ENCODE measurements at places on chromosomes 13 and 19.

GRCh38 chr13:33686772-33687480 lies 131.0 kb upstream of the RFC3 start:
- no peak for DNase-seq

DNA sequence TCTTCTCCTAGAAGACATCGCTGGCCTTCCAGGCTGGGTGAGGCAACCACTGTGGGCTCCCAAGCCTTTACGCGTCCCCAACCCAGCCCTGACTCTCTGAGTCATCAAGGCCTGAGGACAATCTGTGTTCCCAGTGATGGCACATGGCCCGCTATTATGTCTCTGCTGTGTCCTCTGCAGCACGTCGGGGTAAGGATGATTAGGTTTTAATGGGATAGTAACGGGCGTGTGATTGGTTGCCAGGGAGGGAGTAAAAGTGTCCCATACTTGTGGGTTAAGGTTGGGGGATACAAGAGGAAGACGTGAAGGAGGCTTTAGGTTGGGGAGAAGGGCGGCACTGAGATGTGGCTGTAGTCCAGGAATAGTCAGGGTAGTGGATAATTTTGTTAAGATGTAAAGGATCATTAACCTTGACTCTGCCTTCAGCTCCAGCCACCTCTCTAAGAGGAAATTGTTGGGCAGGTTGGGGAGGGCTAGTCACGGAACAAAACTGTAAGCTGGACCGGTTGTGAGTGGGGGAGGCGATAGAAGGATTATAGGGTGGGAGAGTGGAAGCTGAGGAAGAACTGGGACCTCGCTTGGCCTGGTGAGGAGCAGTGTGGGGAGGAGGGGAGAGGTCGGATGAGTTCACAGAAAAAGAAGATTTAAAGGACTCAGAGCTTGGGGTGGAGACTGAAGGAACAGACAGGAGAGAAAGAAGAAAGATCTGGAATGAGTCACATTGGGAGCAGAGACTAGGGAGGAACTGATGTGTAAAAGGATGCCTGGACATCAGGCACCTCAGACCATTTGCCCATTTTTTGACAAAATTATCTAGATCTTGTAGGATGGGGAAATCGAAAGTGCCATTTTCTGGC lies 27.9 kb upstream of the IGFL1 start:
- DNase-seq: no peak

DNA sequence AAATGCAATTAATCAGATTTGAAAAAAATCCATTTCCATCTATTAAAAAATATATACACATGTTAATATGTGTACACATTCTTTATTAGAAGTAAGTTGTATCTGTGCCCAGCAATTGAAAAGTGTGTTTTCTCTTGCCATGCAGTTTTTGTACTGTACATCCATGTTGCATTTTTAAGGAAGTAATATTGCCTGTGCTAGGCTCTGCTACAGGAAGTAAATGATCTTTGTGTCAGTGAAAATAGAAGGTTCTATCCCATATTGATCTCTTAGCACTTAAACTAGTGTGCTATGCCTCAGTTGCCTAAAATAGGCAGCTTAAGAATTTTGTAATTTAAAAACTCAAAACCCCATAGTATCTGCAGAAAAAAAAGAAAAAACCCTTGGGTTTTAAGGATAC lies 122.5 kb downstream of the CDK8 start:
- DNase-seq: no peak

GRCh38 chr13:113929628-113930615 lies 44.0 kb downstream of the C13orf46 start:
- DNase-seq: peak; percentile 44

DNA sequence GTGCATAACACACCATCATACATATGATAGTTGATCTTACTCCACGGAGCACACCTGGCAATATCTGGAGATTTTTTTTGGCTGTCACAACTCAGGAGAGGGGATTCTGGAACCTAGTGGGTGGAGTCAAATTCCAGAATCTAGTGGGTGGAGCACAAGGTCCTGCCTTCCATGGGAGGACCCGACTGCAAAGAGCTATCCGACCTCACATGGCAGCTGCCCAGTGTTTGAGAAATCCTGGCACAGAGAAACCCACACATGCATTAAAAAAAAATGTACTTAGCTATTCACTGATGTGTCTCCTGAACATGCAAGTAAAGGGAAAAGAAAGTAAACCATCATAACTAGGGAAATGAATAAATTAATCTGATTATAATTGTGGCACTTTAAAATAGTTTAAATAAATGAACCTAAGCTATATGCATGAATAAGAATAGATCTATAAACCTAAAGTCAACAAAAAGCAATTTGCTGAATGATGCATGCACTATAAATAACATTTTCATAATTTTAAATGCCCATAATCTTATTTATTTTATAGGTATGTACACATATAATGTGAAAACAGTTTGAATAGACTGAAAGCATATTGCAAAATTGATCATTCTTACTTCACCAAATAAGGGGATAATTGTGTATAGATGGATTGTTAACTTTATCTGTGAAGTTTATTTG lies 300.3 kb downstream of the MYO16 start:
- DNase-seq: no peak

DNA sequence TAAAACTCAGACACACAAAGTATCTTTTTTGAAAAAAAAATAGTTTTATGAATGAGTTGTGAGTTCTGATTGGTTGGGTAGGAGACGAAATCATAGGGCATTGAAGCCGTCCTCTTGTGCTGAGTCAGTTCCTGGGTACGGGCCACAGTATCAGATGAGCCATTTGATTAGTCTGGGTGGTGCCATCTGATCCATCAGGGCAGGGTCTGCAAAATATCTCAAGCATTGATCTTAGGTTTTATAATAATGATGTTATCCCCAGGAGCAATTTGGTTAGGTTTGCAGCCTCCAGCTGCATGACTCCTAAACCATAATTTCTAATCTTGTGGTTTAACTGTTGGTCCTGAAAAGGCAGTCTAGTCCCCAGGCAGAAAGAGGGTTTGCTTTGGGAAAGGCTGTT lies 1310.6 kb downstream of the SLITRK1 start:
- DNase-seq: no peak

- DNase-seq: no peak
These were observed 47.0 kb downstream of the RBM26 start for GRCh38 chr13:79359064-79359463.

DNA sequence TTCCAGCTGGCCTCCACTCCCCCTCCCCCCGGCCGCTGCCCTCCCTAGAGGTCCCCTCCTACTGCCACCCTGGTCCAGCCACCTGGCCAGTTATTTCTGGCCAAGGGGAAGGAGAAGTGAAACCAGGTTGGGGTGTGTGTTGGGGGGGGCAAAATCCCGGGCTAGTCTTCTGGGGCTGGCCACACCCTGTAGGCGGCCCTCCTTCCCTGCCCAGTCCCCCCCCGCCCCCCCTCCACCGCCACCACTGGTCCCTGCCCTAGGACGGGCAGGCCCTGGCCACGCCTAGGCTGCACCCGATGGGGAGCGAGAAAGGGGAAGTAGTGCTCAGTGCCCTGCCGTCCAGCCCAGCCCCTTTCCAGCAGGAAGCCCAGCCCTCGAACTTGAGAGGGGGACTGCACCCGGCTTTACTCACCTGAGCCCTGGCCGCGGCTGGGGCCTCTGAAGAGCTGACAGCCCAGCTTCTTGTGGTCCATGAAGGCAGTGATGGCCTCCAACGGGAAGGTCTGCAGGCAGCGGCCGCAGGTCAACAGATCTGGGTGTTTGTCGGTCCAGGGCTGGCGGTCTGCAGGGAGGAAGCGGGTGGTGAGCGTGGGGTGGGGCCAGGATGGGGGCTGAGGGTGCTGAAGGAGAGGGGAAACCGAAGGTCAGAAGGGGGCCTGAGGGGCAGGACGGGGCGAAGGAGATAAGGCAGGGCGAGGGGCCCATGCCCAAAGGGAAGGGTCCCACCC lies 813 bp downstream of the ZNF296 start:
- DNase-seq: peak; percentile 64

DNA sequence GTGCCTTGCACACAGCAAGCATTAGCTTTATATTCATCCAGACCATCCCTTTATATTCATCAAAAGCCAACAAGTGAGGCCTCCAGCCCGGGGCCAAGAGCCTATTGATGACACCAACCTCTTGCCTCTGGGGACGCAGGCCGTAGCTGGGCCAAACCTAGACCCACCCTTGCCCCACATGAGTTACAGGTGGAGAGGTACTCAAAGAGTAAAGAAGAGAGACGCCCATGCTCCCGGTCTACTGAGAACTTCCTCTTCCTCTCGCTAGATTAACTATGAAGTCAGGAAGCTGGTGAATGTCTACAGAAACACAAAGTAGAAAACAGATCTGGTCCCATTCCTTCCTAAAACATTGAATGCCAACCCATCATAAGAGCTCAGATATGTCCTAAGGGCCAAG lies 3.8 kb upstream of the MLNR start:
- DNase-seq: no peak

DNA sequence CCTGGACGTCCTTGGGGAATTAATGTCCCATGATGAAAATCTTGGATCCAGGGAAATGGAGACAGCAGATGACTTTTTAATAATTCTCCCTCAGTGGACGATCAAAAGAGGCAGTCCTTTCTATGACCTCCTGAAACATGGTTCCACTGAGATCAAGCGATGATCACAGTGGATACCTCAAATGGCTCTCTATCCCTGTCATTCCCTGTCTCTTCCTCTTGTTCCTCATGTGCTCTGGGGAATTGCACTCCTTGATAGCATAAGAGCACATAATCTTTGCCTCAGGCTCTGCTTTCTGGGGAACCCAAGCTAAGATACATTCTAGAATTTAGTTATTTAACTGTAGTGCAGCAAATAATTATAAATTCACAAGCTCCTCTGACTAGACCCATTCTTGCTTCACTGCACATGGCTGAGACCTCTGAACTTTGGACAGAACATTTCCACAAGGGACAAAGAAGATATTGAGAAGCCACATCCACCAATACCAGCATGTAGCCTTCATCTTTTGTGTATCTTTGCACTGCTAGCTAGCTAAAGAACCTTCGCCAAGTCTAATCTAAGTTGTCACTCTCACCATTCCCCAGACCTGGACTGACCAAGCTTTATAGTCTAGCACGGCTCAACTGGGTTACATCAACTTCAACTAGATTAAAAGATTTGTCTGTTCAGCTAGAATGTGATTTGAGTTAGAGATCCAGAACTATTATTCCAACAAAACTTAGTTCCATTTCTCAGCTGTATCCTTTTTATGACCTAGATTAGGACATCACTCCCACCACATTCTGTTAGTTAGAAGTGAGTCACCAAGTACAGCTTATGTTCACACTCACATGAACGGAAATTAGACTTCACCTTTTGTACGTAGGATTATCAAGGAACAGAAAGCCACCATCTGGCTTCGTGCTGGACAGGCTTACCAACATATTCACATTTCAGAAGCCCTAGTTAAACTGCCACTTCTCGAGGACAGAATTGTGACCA lies 142.7 kb downstream of the SUCLA2 start:
- no peak for DNase-seq

GRCh38 chr19:3057275-3057714 lies 5.0 kb downstream of the TLE5 start:
- no peak for DNase-seq

GRCh38 chr13:46640843-46641242 lies 87.9 kb downstream of the LRCH1 start:
- DNase-seq: no peak

DNA sequence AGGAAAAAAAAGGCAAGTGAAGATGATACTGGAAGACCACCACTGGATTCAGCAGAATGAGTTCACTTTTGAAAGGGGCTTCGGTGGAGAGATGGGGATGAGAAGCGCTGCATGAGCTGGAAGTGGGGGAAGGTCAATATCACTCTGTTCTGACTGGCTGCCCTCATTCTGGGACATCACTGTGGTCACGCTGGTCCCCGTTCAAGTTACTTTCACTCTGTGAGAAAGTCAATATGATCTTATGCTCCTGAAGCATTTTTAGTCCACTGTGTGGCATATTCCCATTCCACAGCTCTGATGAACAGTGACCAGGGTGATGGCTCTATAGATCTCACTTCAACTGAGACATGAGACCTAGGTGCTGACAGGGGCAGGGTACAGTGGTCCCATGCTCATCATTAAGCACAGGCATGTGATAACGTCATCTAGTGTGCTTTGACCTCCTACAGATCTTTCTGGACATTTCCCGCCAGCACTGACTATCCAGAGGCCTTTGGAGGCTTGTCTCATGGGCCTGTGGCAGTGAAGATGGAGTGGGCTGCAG lies 40.2 kb upstream of the GPR183 start:
- DNase-seq: no peak

DNA sequence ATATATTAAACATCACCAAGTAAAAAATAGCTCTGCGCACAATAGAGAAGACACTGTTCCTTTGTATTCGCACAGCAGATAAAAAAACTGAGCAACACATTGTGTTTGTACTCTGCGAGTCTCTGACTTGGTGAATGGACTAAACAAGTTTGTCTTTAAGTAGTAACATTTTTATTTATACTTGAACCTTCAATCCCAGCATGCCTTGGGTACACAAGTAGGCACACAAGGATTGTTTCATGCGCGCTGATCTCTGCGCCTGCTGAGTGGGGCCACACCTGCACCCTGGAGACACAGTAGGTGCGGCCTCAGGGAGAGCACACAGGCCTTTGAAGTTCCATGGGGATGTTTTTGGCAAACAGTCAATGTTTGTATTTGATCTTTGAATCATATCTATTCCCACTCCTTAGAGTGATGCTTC lies 318.9 kb downstream of the MYO16 start:
- no peak for DNase-seq

- no peak for DNase-seq
These were observed 42.6 kb upstream of the ATP11A start for GRCh38 chr13:112647256-112647655.

- no peak for DNase-seq
These were observed 10.7 kb downstream of the EPSTI1 start for GRCh38 chr13:42981317-42981716.

DNA sequence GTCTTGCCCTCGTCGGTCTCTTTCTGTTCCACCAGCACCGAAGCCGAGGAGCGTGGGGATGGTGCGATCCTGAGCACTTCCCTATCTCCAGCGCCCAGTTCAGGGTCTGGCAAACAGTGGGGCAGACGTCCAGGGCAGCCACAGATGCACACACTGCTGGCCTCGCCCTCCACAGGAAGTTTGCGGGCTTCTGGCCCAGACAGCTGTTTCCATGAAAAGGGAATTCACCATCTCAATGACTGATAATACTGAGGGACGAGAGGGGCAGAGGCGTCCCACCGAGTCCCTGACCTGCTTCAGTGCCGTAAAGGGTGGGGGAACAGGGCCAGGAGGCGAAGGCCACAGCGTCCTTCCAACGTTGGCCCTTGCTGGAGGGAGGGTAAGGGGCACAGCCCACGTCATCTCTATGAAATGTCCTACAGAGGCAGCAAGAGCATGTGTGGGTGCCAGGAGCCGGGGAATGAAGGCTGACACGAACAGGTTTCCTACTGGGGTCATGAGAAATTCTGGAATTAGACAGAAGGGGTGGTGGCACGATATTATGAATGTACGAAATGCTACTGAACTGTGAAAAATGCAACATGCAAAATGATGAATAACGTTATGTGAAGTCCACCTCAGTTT lies 19.5 kb downstream of the SHC2 start:
- DNase-seq: no peak

DNA sequence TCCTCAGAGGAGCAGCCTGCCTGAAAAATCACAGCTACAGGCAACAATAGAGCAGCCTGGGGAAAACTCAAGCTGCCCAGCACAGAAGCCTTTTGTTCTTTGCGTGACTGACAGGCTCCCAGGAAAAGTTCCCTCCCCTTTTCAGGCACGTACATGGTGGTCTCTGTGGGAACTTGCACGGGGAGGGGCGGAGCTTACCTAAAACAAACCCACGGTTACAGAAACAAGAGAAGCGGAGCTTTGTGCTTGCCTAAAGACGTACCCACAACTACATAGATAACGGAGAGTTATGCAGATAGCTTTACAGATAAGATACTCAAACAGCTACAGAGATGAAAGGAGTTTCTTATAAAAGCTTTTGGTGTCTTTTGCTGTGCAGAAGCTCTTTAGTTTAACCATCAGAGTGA lies 11.4 kb downstream of the ETFB start:
- DNase-seq: peak; percentile 87

GRCh38 chr19:49573425-49573824 lies 6.9 kb downstream of the NOSIP start:
- DNase-seq: no peak

All from ecto neural progenitor cell (in vitro differentiated cells).